Right ventricle myocardium superior (tissue), 1 donor: ENCODE measurements at places on chromosomes 11 and 22.

DNA sequence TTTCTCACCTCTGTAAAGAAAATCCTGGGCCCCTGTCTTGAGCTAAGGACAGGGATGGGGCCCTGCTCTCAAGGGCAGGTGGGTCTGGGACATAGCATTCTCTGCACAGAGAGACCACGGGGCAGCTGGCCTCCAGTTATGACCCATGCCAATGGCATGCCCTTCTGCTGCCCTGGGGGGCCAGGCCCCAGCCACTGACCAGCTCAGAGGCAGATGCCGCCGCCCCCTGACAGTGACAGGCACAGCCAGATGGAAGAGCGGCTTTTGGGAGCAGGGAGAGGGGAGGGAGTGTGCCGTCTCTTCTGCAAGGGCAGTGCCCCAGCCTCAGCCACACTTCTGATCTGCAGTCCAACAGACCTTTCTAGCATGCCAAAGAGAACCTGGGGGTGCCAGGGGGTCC, 114.8 kb upstream of the NAV2 start:
- DNase-seq: no peak

GRCh38 chr11:78834886-78835285, 260.2 kb upstream of the NARS2 start:
- no peak for DNase-seq

- no peak for DNase-seq
Measured at GRCh38 chr11:105024394-105024793, 1.4 kb upstream of the CASP5 start.

DNA sequence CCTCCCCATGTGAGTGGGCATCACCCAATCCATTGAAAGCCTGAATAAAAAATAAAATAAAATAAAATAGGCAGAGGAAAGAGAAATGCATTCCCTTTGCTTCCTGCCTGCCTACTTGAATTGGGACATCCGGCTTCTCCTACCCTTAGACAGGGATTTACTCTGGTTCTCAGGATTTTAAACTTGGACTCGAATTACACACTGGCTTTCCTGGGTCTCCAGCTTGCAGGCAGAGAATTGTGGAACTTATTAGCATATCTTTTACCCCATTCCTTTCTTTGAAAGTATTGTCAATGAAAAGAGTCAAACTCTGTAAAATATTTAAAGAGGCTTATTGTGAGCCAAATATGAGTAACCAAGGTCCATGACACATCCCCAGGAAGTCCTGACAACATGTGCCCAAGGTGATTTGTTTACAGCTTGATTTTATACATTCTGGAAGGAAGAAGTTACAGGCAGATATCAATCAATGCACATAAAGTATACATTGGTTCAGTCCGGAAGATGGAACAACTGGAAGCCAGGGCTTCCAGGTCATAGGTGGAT, 78.4 kb upstream of the CCDC90B start:
- DNase-seq: no peak

DNA sequence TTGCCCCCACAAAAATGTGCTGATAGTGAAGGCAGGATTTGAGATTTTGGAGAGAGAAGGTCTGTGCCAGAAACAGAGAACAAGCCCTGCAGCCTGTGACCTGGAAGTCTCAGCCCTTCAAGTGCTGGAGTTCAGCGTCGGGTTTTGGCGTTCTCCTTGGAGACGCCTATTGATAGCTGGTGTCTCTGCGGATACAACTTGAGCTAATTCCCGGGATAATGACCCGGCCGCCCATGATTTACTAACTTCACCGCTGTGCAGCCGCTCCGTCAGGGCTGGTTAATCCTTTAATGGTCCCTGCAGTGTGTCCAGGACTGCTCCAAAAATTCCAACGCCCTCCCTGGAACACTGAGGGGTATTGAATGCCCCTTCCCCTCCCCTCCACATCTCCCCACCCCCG, 76.6 kb downstream of the WT1 start:
- no peak for DNase-seq

DNA sequence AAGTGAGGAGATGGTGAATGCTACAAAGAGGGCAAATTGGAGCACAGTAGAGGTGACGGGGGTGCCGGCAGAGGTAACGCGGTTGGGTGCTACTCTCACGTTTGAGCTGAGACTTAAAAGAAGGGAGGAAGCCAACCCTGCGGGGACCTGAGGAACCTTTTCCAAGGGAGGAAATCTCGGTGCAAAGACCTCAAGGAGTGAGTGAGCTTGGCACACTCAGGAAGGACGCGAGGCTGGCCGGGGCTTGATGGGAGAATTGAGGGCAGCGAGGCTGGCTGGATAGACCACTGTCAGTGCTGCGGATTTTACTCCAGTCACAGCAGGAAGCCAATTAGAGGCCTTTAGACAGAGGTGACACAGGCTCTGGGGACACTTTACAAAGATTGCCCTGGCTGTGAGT, 25.0 kb downstream of the TSKU start:
- DNase-seq: no peak
